ENCODE measurements at places on chromosomes 13 and 19.

GRCh38 chr19:45539459-45539858 is 32.2 kb downstream of the VASP start:
- H3K4me3 ChIP-seq, result no peak overlapping the region
- no peak overlapping the region for H3K27ac ChIP-seq
- H3K36me3 ChIP-seq, result no peaks in the 10 kb centered on the region
- DNase-seq, result no peak
- H3K27me3 ChIP-seq, result no peaks in the 10 kb centered on the region

GRCh38 chr13:112931028-112931934 is 37.7 kb upstream of the MCF2L start:
- DNase-seq, result no peak
- no peak overlapping the region for H3K27ac ChIP-seq
- no peaks in the 10 kb centered on the region for H3K36me3 ChIP-seq
- peaks cover 7% of the 10 kb centered on the region for H3K27me3 ChIP-seq
- H3K4me1 ChIP-seq, result no peaks in the 10 kb centered on the region

GRCh38 chr19:33447336-33448158 is 74.0 kb downstream of the CEBPG start:
- H3K27ac ChIP-seq, result no peak overlapping the region
- H3K36me3 ChIP-seq, result no peaks in the 10 kb centered on the region
- H3K4me1 ChIP-seq, result no peaks in the 10 kb centered on the region

GRCh38 chr13:69094485-69094884 is 1013.1 kb upstream of the ATXN8OS start:
- DNase-seq, result no peak
- H3K4me3 ChIP-seq, result no peak overlapping the region
- H3K27me3 ChIP-seq, result no peaks in the 10 kb centered on the region
- no peaks in the 10 kb centered on the region for H3K4me1 ChIP-seq
- no peaks in the 10 kb centered on the region for H3K36me3 ChIP-seq
- H3K27ac ChIP-seq, result no peak overlapping the region

DNA sequence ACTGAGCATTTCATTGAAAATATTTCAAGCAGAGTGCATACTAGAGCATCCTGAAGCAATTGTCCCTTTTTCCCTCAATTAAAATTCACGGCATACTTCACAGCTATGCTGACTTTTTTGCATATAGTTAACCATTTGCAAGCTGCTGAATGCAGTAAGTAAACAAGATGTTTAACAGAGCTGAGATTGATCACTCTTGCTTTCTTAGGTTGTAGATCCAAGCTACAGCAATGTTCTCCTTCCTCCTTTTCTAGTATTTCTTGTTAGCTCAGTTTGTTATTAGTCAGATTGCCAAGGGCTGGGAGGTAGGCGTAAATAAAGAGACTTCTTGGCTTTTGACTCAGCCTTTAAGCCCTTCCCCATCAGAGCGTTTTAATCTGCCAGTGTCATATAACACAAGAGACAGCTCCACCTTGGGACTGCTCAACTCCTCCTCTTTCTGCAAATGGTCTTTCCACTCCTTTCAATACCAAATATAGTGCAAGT is at the start of gene SLITRK6:
TSS of gene SLITRK6 (minus strand) at position 323 of the 486 bp plus-strand sequence. CDS start 2,911 bp downstream, outside the sequence.
- no peak for DNase-seq
- no peak within 1 kb of the TSS for H3K4me3 ChIP-seq
- H3K36me3 ChIP-seq, result no peaks in the 10 kb centered on the region
- H3K27me3 ChIP-seq, result no peaks in the 10 kb centered on the region

DNA sequence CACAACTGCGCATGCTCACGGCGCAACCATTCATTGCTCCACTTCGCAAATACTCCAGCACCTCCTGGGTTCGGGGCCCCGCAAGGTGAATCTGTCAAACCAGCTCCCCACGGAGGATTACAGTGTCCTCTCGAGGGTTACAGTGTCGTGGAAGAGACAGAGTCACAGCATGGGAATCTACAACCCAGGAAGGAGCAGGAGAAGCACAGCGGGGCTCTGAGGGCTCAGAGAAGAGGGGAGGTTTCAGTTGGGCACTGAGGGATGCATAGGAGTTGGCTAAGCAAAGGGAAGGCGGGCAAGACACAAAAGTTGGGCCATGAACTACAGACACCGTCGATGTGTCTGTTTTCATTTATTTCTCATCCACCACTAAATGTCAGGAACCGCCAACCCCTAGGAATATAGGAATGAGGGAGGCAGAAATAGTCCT is 1.0 kb upstream of the GTF2F1 start:
- H3K4me3 ChIP-seq, result peak overlapping the region; percentile 82
- H3K36me3 ChIP-seq, result peaks cover 12% of the 10 kb centered on the region
- peaks cover 23% of the 10 kb centered on the region for H3K4me1 ChIP-seq
- H3K27ac ChIP-seq, result peak overlapping the region; percentile 94
- no peaks in the 10 kb centered on the region for H3K27me3 ChIP-seq

DNA sequence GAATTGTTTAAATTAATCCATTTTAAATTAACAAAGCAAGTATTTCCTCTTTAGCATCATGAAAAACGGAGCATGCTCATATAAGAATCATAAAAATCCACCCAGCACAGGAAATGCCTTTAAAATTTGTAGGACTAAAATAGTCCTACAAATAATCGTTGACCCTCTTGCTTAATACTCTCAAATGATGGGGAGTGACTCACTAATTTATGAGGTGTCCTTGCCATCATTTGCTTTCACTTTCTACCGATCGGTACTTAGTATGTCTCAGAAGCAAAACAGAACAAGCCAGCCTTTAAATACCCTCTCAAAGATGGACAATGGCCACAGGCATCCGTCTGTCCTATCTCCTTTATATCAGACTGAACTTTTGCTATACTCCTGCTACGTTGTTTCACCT is 97.2 kb downstream of the SUCLA2 start:
- no peaks in the 10 kb centered on the region for H3K27me3 ChIP-seq
- H3K4me3 ChIP-seq, result no peak overlapping the region
- no peaks in the 10 kb centered on the region for H3K36me3 ChIP-seq
- no peaks in the 10 kb centered on the region for H3K4me1 ChIP-seq

DNA sequence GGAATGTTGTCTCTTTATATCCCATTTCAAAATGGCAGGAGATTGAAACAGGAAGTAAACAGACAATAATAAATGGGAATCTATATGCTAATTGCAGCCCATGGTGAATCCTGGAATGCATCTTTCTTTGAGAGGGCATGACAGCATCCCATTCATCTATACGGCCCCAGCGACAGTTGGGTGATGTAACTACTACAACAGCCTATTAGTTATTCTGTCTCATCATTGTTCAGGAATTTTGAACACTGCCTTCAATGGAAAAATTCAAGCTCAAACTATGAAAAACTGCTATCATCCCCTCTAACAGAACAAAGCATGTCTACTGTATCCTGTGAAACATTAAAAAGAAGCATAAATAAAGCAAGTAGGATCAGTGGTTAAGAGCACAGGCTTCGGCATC is 262.1 kb downstream of the DCT start:
- H3K27ac ChIP-seq, result no peak overlapping the region
- no peak for DNase-seq
- H3K4me3 ChIP-seq, result no peak overlapping the region
- no peaks in the 10 kb centered on the region for H3K36me3 ChIP-seq
